ENCODE measurements at places on chromosomes 16 and 17. TPM values are rescaled to one million over a fixed set of nuclear protein-coding genes. Genes with fewer than 3 reads are reported as not detected.

GRCh38 chr16:28110479-28110878 lies 47.0 kb upstream of the GSG1L start:
- DNase-seq: no peak

GRCh38 chr17:45201457-45201856 lies 20.2 kb upstream of the FMNL1 start:
- DNase-seq: no peak

DNA sequence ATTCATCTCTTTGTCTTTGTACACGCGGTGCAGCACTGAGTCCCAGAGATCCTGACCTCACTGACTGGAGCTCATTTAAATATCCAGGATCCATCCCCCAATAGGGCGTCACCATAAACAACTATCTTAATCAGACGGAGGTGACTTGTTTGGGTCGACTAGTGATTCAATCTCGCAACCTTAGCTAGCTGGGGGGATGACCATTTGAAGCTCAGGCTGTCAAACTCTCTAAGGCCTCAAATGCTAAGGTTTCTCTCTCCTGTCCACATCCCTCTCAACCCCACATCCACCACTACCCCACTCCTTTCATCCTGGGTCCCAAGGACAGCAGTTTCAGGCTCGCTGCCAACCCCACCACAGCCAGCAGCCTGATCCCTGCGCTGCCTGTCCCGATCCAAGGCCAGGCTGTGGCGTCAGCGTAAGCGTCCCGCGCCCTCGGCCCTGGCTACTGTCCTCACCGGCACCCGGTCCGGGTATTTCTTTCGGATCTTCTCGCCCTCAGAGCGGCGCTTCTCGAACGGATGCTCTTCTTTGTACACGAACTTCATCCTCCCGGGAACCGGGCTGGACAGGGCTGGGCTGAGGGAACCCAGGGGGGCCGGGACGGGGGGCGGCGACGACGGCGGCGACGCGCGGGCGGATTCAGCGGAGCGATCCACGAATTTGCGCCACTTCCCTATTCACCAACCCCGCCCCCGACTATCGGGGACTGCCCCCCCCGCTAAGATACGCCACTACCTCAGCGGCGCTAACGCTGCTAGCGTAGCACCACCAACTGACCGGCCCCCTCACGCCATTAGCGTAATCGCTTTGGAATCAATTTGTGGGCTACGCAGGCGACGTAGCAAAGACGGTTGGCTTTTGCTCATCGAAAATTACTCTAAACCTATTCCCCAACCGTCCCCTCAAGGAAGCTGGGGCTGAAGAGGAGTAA lies at the start of gene GABARAP:
GABARAP (minus strand) TSS at position 667 of the 934 bp plus-strand sequence; CDS start at position 548, 119 bp downstream.
- DNase-seq: peak; percentile 98

DNA sequence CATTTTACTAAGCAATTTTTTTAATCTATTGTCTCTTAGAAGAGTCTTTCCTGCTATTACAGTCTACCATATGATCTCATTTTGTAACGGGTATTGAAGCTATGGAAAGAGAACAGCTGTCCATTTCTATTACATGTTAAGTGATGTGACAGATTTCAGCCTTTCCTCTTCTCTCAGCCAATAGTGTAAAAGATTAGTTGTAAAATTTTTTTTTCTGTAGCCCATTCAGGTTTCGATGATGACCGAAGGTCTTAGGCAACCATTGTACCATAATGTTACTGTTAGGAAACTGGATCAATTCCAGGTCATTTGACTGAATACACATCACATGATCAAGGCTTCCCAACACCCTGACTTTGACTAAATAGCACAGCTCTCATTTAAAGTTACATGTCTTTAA lies 147.6 kb upstream of the HLF start:
- DNase-seq: no peak

DNA sequence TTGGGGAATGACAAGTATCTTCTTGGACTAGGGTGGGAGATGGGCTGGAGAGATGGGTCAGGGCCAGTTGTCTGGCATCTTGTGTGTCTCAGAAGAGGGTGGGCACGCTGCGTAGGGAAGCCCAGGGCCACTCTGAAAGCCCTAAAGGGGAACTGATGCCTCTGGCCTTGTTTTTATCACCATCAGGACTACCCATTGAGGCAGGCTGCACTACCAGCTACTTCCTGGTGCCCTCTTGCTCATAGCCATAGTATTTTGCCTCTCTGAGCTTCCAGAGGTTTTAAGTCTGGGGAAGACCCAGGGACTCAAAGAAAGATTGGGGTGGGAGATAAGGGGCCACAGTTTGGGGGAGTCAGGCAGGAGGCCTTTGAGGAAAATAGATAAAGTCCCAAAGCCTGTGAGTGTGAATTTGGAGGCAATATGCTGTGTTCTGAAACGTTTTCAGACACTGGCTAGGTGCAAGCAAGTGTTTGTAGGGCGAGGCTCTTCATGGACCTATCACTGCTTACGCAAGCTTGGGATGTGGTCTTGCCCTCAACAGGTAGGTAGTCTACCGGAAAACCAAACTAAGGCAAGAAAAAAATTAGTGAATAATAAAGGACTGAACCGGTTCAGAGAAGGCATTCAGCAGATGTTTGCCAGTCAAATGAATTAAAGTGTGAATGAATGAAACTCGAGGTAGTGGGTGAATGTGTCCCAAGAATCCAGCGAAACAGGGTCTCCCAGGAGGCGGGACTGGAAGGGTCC lies 688 bp upstream of the ITGB3 start:
- DNase-seq: peak; percentile 29

DNA sequence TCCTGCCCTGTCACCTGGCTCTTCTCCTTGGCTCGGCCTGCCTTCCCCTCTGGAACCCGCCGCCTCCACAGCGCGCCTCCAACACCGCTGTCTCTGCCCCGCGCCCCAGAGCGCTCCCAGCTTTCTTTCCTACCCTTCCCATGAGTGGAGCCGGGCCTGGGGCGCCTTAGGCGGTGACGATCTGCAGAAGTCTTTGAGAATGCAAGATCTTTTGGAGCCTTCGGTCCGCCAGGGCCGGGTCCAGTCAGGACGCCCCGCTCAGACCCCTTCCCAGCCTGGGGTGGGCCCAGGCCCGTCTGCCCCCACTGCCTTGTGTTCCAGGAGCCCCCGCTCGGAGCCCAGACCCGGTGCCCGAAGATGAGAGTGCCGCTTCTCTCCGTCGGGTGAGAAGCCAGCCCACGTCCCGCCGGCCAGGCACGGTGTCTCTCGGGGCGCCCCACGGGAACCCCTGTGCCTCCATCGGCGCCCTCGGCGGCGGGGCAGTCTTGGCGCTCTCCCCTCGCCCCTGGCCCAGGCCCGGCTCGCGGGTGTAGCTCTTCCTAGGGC lies 40.0 kb downstream of the MRM1 start:
- DNase-seq: no peak

GRCh38 chr17:38676706-38677504 lies 2.1 kb upstream of the EPOP start:
- DNase-seq: peak; percentile 94

DNA sequence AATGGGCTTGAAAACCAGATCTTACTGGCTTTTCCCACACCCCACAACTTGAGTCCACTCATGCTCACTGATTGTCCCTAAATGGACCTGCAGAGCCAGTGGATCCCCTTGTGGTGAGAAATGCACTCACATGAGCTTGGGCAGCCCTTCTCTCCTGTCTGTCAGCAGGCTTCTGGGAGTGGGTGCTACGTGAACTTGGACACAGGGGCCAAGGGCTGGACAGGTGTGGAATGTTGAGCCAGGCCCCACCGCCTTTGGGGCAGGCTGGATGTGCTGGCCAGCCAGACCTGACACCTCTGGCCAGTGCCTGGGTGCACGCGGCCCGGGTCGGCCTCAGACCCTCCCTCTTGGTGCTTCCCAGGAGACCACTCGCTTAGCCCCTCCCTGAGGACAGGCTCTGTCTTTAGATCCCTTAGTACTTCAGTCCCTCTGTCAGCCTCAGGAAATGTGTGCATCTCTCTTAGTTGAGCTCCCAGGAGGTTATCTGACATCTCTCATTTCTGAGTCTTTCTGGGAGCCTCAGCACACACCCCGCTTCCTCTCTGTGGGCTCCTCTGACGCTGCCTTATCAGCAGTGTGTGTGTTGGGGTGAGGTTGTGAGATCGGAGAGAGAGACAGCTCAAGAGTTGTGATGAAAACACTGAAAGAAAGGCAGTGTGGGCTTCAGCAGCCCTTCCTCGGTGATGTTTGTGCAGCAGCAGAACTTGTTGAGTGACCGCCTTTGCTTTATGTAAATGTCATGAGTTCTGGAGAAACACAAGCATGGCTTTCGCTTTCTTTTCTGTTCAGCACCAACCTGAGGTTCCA lies 117.0 kb downstream of the RAB11FIP4 start:
- DNase-seq: no peak

DNA sequence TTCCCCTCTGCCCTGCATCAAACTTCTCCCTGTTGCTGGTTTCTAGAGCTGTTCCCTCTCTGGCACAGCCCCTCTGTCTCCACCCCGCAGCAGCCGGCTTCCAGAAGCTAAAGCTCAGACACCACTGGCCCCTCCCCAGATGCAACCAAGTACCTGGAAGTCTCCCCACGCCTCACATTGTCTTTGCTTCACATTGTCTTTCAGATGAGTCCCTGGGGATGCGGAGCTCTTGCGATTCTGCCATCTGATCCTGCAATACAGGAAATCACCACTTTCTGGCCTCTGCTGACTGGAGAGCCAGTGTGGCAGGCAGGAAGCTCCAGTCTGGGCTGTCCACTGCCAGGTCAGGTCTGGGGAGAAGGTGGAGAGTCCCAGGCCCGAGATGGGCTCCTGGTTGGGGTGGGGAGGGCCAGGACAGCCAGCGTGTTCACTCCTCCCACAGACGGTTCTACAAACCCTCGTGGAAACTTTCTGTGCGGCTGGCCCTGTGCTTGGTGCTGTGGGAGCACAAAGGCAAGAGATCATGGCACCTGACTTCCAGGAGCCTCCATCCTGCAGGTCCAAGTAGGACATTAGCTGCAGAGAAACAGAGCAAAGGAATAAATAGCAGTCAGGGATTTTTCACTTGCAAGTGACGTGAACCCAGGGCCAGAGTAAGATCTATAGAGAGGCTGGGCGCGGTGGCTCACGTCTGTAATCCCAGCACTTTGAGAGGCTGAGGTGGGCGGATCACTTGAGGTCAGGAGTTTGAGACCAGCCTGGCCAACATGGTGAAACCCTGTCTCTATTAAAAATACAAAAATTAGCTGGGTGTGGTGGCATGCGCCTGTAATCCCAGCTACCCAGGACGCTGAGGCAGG lies 47.9 kb upstream of the MAP3K14 start:
- DNase-seq: no peak

CES5A gene
- not detected for total RNA-seq

CCL8 gene
- total RNA-seq: 1.9 TPM

HEATR9 gene
- not detected for total RNA-seq

MYLK3 gene
- 150 TPM for total RNA-seq

C16orf96 gene
- total RNA-seq: 0.11 TPM

SEZ6L2 gene
- total RNA-seq: 1.2 TPM

VASN gene
- total RNA-seq: 6.3 TPM

CLEC19A gene
- total RNA-seq: not detected
